ENCODE measurements at places on chromosomes 7 and 10.

DNA sequence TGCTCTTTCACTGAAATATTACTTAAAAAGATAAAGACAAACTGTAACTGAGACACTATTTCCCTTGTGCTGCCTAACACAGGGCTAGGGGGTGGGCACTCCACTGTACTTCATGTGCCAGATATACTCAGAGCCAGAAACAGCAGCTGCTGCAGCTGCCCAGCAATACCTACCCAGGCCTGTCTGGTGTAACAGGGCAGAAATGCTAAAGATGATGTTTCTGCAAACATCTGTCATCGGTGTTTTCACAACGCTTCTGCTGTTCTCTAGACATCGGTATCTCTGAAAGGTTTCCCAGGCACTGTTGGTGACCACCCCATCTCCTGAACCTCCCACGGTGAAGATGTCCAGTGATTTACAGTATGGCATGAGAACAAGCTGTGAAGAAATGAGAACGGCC, 42.7 kb downstream of the LAMB1 start:
- DNase-seq, result no peak

DNA sequence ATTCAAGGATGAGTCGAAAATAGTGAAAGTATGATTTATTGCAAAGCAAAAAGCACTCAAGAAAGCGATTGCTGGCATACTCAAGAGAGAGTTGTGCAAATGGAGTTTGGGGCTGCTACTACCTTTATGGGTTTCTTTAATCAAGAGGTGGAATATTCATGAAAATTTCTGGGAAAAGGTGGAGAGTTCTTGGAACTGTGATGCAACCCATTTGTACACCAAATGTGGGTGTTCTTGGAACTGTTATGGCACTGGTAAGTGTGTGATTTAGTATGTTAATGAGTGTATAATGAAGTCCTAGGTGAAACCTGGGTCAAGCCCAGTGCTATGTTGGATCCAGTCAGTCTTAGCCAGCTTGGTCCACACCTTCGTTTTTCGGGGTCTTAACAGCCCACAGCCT, 3.4 kb upstream of the VOPP1 start:
- DNase-seq, result no peak

DNA sequence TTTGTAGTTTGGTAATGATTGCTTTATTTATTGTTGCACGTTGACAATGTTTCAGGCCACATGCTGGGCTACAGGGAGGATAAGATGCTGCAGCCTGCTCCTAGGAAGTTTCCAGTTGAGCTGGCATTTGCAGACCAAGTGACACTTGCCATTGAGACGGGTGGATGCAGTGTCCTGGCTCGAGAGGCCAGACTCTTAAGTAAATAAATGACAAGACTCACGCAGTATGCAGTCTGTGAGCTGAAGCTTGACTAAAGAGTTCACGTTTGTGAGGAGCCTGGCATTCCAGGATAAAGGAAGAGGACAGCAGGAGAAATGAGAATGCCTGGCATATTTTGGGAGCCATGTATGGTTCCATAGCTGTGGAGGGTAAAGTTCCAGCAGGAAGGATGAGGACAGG, 105.8 kb downstream of the BAMBI start:
- no peak for DNase-seq

DNA sequence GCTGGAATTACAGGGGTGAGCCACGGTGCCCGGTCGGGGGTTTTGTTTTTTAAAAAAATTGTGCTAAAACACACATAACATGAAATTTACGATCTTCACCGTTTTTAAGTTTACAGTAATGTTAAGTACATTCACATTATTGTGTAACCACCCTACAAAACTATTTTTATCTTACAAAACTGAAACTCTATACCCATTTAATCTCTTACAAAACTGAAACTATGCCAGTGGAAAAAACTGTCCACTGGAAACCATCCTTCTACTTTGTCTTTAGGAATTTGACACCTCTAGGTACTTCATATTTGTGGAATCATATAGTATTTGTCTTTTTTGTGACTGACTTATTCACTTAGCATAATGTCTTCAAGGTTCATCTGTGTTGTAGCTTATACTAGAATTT, 1.0 kb upstream of the PSMC2 start:
- peak; percentile 58 for DNase-seq

DNA sequence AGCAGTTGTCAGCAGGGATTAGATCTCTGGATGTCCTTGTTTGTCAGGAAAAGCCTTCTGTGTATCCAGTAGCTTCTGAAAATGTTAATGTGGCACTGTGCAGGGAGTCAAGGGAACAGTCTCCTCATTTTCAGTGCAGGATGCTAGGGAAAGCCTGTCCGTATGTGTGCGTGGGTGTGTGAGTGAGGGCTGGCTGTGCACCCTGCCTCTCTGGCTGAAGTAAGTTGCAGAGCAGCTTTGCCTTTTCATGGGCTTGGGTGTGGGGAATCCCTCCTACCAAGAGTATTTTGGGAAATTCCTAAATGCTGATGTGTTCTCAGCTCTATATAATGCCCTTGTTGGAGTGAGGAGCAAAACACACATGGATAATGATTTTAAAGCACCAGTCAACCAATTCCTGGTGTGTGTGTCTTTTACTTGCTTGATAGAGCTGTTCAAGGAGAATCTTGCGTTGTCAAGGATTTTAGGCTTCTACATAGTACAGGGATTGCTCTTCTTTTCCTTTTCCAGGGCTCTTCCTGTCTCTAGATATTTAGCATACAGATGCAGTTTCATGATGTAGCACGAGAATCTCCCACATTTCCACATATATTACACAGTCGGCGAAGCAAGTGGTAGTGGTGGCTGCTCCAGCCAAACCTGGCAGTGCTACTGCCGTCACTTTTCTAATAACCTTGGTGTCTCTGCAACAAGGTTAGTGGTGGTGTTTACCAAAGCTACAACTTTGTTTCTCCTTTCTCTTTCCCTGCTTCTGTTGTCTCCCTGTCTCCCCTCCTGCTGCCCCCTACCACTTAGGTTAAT, 92.8 kb downstream of the MCU start:
- peak; percentile 12 for DNase-seq

DNA sequence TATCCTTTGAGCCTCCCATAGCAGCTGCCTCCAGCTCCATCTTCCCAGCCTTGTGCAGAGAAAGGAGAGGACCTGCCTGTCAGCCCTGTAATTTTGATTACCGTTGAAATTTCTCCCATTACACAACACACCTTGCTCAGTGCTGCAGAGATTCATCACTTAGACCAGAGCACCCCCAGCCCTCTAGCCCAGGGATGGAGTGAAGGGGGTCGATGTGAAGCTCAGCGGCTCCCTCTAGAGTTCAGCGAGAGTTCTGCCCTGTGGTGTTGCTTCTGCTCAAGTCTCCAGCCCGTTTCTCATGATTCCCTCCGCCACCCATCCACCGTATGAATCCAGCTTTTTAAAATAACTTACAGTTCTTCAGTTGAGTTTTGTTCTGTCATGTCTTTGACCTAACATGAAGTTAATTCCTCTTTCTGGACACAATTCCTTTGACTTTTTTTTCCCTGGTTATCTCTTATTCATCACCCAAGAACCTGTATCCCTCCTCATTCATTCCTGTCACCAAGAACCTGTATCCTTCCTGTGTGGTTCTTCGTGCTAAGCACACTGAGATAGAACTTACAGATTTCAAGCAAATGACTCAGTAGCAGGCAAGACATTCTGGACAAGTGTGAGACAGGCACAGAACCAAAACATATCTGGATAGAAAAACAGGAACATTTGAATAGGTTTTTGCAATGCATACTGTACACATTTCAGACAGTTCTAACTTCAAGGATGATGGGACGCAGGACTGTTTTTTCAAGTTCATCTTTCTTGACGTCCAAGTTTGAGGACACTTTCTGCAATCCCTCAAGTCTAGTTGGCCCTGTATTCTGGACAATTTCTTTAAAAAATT, 35.0 kb upstream of the ZNF32 start:
- DNase-seq, result peak; percentile 19

DNA sequence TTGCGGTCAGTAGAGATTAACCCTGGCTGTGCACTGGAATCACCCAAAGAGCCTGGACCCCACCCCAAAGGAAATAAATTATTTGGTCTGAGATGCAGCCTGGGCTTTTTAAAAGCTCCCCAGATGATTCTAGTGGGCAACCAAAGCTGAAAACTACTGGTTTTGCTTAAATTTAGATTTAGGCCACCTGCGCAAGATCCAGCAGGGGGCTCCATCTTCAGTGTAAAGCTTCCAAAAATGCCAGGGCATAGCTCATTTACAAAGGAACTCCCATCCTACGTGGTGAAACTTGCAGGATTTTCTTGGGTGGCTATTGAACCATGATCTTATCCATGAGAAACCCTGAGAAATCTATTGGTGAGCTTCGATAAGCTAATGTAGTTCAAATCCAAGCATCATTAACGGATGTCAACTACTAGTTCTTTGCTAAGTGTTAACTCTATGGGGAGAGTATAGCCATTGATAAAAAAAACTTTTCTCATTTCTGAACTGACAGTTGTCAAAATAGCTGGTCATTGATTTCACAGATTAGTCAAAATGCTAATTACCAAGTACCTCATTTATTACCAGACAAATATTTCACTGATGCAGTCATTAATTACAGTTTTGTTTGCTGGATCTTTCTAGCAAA, 315.3 kb downstream of the LHFPL3 start:
- DNase-seq, result peak; percentile 12

GRCh38 chr10:101217450-101218281, 11.6 kb downstream of the LBX1 start:
- peak; percentile 44 for DNase-seq

GRCh38 chr7:80181411-80181810, 46.8 kb downstream of the GNAI1 start:
- DNase-seq, result no peak
